A172 (cell line): ENCODE measurements at places on chromosomes 5 and 9. TPM values are rescaled to one million over a fixed set of nuclear protein-coding genes. Genes with fewer than 3 reads are reported as not detected.

GRCh38 chr5:10786835-10787234 is 25.8 kb upstream of the DAP start:
- DNase-seq = no peak

LCN1 gene
- 0.47 TPM in 1 of 2 replicates, not detected in the other for total RNA-seq

ANGPTL2 gene
- 0.17 and 0.43 TPM in 2 replicates for total RNA-seq

- DNase-seq = no peak
Observed at GRCh38 chr9:87350915-87351314, 146.8 kb upstream of the DAPK1 start.

GRCh38 chr5:145925353-145925752 is 11.0 kb upstream of the SH3RF2 start:
- DNase-seq = peak; percentile 97

FOXD4L3 gene
- not detected in 2 replicates for total RNA-seq

SAXO1 gene
- total RNA-seq = not detected in 2 replicates

HTR4 gene
- not detected in 2 replicates for total RNA-seq

PCAT7 gene
- 2.0 and 2.2 TPM in 2 replicates for total RNA-seq

DNA sequence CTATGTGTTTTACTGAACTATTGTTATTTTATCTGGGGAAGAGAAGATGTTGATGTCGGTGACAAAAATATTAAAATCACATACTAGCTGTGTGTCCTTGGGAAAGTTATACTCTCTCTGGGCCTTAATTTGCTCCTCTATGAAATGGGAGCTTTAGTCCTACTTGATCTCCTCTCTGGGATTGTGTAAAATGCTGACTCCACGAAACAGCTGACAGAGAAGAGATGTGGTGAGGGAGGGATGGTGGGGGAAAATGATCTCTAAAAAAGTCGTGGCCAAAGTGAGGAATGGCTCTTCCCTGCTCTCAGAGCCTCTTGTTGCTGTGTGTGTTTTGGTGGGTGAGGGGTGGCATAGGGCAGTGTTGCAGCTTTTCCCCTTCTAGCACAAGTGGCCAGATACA is 173.7 kb downstream of the MELK start:
- DNase-seq = no peak

SARDH gene
- 30.5 and 31.0 TPM in 2 replicates for total RNA-seq

GRCh38 chr5:14263113-14263512 is 120.0 kb downstream of the TRIO start:
- DNase-seq = no peak

- no peak for DNase-seq
Observed at GRCh38 chr5:158614951-158615350, 484.8 kb downstream of the EBF1 start.

GRCh38 chr5:158313027-158313732 is 454.2 kb upstream of the CLINT1 start:
- no peak for DNase-seq

DNA sequence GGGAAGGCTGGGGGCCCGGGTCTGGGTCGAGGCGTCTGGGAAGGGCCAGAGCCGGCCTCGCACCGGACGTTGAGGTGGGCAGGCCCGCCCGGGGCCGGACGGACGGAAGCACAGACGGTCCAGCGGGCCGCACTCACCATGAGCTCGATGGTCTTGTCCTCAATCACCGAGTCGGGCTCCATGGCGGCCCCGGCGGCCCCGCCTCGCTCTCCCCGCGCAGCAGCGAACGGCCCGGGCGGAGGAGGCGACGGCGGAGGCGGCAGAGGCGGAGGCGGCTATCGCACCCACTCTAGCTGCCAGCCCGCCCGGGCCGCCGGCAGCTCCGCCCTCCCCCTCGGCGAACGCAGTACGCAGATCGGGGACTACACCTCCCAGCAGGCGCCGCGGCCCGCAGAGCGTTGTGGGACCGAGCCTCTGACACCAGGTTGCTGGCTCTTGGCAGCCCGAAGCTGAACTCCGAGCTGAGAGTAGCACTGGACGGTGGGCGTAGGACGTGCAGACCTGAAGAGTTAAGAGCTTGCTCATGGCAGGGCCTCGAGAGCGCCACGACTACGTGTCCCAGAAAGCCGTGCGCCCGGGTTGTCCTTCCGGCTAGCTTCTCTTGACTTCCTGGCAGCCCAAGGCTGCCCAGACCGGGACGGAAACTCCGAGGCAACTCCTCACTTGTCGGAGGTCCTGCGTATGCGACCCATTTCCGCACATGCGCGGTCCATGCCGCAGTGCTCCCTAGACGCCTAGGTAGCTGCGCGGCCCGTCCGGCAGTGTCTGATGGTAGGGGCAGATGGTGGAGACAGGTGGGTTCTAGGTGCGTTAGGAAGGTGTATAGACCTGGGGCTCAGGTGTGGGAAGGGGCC is at the start of gene FBXW11:
TSS of gene FBXW11 (minus strand) at position 318 of the 854 bp plus-strand sequence. CDS start at position 182, 136 bp downstream.
- peak; percentile 96 for DNase-seq

GRCh38 chr9:113882181-113882580 is 6.1 kb downstream of the ZNF618 start:
- DNase-seq = no peak

GRCh38 chr5:6660688-6661087 is 27.4 kb downstream of the SRD5A1 start:
- DNase-seq = no peak

PCDHA11 gene
- 0.10 TPM in 1 of 2 replicates, not detected in the other for total RNA-seq

LRRC19 gene
- total RNA-seq = not detected in 2 replicates

GRCh38 chr5:78753093-78753531 is 104.5 kb upstream of the LHFPL2 start:
- DNase-seq = no peak

DNA sequence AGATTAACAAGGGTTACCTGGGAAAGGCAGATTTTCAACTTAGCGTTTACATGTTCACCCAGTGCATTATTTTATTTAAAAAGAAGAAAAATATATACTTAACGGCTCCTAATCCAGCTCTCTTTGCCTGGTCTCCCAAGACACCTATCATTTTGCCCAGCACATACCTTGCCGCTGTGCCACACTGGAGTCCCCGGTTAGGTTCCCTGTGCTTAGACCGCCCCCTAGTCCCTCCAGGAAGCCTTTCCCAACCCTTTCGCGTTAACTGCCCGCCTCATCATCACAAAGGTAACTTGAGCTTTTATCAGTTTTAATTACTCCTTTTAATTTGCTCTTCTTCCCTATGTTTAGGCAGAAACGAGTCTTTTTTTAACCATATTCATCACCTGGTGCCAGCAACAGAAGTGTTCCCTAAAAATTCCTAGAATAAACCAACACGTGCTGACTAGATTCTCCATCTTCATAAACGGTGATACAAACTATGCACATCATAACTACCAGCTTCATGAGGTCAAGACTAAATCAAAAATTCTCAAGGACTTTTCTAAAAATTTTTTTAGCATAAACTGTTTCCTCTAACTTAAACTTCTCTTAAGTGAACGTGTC is 19.7 kb downstream of the DNAJA1 start:
- DNase-seq = peak; percentile 4
